NCI-H2029 treated with DMSO at 0.1 percent for 48 hours (cell line): ENCODE measurements at places on chromosomes 11 and 22.

GRCh38 chr11:15627560-15627959 is 512.8 kb downstream of the INSC start:
- DNase-seq, result no peak

- DNase-seq, result no peak
Observed at GRCh38 chr11:77064648-77065217, 2.0 kb upstream of the CAPN5 start.

DNA sequence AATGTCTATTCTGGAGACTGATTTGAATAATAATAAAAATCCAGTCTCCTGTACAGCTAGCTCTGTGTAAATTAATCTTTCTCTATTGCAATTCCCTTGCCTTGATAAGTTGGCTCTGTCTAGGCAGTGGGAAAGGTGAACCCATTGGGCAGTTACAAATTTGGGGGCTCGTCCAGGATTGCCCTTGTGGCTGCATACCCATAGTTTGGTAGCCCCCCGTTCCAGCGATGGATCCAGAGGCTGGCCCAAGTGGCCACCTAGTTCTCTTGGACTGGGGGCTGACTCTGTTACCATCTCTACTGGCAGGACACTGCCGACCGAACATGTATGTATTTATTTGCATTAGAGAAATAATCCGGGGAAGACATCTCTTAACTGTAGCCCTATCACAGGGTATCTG is 326.2 kb upstream of the PDGFD start:
- no peak for DNase-seq

GRCh38 chr11:103407641-103408040 is 298.4 kb downstream of the DYNC2H1 start:
- no peak for DNase-seq

DNA sequence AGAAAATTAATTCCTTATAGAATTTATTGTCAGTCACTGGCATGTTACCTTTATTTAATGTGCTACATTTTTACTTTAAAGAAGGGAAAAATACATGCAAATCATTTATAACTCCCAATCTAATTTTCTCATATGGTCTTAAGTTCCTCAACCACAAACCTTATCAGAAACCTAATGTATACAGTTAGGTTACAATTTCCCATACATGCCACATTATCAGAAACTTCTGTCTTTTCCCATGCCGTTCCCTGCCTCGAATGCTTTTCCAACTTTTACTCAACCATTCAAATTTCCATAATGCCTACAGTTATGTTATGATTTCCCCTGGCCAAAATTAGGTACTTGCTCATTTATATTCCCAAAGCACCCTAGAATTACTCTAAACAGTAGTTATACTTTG is 13.5 kb downstream of the RSF1 start:
- no peak for DNase-seq

- no peak for DNase-seq
Observed at GRCh38 chr22:17492247-17492646, 71.1 kb upstream of the SLC25A18 start.

DNA sequence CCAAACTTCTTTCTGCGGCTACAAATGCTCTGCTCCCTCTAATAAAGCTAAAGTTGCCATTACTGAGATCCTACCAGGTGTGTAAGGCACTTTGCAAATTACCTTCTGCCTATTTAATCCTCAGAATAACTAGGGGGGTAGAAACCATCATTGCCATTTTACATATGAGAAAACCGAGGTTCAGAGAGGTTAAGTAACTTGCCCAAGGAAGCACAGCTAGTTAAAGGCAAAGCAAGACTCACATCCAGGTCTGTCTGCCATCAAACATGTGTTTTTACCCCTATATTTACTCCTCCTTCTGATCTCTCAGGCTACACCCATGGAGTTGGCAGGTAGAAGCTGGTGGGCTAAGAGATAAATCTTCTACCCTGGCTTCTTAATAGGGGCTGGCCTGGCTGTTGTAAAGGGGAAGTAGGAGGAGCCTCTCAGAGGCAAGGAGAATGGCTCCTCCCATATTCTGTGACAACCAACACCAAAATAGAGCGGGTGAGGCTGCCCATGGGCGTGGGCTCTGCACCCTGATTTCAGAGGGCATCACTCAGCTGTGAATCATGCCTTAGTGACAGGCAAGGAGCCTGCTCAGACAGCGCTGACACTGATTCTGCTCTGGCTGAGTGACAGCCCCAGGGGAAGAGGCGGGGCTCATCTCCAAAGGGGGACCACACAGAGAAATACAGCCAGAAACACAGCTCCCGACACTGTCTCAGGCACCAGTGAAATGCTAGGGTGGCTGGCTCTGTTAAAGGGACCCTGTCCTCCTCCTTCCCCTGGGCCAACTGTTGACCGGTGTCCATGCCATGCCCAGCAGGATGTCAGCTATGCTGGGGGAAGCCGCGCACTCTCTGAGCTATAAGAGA is 106.8 kb downstream of the ABTB2 start:
- DNase-seq, result no peak

GRCh38 chr11:128610721-128611617 is 23.6 kb upstream of the ETS1 start:
- no peak for DNase-seq

DNA sequence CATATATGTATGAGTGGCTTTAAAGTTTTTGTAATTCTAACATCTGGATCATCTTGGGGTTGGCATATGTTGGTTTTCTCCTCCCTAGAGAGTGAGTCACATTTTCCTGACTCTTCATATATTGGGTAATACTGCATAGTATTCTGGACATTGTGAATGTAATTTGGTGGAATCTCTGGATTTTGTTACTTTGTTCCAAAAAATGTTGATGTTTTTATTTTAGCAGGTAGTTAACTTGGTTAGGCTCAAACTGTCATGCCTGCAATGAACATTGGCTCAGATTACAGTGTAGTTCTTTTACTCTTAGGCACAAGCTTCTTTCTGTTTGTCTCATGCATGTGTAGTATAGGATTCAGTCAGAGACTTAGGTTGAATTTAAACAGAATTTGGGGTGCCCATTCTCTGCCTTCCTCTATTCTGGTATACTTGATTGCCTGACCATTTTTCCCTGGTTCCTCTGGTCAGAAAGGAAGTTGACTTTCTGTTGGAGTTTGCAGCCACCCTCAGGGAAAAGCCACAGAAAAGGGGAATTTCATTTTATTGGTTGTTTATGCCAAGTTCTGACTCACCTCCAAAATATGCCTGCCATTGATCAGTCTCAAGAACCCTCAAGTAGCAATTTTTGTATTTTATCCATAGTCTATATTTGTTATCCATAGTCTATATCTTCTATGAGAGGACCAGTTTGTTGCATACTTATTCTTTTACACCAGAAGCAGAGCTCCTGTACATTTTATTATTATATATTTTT is 151.7 kb downstream of the UVRAG start:
- DNase-seq, result no peak

DNA sequence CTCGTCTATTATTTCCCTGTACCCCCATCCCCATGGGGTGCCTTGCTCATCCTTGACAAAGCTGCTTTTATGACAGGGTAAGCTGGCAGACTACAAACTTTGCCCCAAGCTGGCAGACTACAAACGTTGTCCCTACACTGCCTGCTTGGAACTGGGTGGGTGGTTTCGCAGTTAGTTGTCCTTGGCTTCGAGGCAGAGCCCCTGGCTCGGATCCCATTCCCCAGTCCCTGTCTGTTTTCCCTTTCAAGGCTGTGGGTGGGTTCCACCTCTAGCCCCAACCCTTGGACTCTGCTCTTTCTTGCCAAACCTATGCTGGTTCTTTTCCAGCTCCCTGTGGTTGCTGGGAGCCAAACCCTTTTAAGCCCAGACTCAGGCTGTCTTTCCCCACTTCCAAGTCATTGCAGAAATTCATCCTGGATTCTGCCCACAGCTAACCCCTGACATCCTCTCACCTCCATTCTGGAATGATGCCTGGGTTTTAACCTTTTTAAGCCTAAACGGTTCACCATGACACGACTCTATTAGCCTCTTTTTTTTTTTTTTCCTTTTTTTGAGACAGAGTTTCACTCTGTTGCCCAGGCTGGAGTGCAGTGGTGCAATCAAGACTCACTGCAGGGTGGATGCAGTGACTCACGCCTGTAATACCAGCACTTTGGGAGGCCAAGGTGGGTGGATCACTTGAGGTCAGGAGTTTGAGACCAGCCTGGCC is 9.2 kb upstream of the RBM14 start:
- DNase-seq, result no peak

DNA sequence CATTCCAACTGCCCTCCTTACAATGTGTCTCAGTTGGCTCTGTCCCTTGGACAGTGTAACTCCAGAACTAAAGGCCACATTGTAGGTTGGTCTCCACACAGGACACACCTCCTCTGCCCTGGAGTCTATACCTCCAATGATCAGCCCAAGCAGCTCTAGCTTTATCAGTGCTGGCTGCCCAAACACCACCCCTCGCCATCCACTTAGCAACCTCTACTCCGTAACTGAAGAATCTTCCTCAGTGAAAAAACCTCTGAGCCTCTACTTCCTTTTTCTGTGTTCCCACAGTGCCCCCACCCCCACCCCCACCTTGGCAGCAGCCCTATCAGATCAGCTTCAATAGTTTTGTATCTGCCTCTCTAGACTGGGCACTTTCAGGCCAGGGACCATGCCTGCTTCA is 33.4 kb downstream of the SERPINH1 start:
- no peak for DNase-seq

DNA sequence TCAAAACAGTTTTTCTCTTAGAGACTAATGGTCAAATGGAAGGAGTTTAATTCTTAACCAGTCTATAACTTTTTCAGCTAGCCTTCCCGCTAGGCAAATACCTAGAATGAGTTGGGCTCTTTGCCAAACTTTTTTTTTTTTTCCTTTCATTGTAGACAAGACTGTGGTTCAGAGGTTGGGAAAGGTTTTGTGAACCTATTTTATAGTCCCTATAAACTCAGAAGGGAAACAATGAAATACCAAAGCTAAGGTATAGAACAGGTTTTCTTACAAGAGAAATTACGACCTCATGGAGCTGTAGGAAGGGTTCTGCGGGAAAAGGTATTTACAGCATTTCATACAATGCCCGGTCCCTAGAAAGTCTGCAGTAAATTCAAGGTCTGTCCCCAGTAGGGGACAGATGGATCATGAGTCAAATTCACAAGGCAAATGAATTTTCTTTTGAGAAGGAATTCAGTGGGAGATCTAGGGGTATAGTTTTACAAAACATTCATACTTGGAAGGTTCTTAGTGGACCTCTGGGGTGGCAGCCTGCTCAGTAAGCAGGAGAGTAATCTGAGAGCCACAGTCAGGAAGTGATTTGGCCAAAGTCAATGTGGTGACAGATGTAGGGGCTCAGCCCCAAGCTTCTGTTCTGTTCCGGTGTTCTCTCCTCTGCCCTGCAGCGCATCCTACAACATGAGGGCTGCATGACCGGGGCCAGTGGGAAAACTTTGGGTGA is 146.8 kb downstream of the DBX1 start:
- peak; percentile 65 for DNase-seq

DNA sequence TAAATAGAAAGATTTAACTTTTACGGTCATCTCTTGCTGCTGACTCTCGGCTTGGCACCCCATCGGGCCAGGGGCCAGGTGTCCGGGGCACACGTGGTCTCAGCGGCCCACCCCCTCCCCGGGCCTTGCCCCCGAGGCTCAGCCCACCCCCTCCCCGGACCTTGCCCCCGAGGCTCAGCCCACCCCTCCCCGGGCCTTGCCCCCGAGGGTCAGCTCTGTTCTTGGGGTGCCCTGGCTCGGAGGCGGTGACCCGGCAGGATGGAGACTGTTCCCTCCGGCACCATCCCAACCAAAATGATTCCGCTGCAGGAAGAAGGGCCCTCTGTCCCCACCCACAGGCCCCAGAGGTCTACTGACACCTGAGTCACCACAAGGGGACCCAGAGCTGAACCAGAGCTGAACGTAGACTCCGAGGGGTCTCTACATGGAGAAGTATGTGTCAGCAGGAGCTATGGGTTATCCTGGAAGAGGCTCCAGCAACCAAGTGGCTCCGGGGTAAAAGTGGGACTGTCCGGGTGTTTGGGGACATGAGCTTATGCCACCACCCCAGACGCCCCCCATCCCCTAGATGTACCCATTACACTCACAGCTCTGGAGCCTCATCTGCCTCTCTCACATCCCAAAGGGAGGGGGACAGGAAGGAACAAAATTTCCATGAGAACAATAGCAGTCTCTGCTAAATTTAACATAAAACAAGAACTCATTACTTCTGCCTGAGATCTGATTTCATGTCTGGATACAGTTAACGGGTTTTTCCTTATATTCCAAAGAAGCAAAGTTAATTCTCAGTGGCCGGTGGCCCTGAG is 38.4 kb downstream of the MACROD1 start:
- no peak for DNase-seq

DNA sequence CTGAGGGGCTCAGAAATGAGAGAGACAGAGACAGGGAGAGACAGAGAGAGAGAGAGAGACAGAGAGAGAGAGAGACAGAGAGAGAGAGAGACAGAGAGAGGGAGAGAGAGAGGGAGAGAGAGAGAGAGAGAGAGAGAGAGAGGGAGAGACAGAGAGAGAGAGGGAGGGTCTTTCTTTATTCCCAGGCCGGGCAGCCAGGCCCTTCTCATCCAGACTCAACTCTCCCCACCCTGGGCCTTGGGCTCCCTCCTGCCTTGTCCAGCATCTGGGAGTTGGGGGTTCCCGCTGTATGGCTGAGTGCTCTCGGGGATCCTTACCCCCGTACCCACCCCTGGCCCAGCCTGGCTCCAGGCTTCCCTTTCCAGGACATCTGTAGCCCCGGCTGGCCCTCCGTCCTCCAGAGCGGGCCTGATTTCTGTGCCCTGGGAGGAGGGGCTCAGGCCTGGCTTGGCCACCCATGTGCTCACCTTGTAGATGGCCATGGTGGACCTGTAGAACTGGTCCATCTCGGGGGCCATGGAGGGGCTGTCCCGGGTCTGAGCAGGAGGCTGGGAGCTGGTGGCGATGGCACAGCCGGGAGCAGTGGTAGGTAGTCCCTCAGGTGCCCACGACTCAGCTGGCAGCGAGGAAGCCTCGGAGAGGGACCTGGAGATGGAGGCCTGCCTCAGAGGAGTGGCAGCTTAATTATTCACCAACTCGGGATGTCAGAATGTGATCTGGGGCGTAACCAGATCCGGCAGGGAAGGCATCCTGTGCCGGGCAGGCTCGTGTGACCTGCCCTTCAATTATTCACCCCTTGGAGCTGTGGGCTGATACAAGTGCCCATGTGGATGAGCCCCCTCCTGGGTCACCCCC is at the start of gene BAIAP2L2:
Gene BAIAP2L2 (minus strand): TSS at position 677 of the 855 bp plus-strand sequence. CDS start 159 bp downstream, at position 518.
- DNase-seq, result no peak

DNA sequence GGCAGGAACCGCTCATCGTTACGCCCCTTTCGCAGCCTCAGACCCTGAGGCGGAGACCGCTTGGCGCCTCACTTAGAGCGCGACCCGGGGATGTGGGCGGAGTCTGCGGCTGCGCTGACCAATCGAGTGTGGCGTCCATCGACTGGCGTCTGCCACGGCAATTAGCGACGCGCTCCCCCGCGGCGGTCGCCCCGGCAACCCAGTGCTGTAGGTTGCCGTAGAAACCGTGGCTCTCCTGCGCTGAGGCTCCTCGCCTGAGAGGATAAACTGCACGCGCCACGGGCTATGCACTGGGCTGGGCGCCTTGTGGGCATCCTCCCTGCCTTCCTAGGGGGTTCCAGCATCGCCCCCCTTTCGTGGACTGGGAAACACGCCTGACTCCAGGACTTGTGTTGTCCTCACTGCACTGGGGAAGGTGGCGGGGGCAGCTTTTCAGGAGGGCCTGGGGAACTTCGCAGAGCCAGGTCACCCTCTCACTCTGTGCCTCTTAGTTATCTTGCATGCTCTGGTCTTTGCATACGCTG is 701 bp upstream of the P2RX6 start:
- peak; percentile 40 for DNase-seq

- no peak for DNase-seq
Observed at GRCh38 chr11:114135737-114136151, 76.2 kb downstream of the ZBTB16 start.

GRCh38 chr11:67119585-67120391 is 725 bp downstream of the KDM2A start:
- DNase-seq, result no peak
